Inflammatory macrophage treated with lipopolysaccharide for 1 hour (primary cell): ENCODE measurements at places on chromosomes 12 and 14.
A peak's percentile ranks its signal among the peaks of the same experiment; 100 is the strongest.

- no peak for DNase-seq
These were observed 254.6 kb downstream of the SEC23A start for GRCh38 chr14:38848243-38848935.

DNA sequence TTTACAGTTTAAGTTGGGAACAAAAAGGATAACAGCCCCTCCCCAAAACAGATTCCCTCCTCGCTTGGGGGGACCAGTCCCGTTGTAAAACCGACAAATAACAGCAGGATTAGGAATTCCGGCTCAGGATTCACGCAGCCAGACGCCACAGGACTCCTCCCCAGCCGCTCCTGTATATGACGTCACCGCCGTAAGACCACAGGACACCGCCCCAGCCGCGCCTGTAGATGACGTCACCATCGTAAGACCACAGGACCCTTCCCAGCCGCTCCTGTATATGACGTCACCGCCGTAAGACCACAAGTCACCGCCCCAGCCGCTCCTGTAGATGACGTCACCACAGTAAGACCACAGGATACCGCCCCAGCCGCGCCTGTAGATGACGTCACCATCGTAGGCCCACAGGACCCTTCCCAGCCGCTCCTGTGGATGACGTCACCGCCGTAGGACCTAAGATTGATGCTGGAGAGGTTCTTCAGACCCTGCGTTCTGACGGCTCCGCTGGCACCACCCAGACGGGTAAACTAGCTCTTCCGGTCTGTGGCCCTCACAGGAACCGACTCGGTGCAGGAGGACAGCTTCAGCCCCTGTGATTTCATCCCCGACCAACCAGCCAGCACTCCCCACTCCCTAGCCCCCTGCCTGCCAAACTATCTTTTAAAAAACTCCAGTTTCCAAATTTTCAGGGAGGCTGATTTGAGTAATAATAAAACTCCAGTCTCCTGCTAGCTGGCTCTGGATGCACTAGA, 43.9 kb upstream of the FBRSL1 start:
- DNase-seq, result peak; percentile 52

DNA sequence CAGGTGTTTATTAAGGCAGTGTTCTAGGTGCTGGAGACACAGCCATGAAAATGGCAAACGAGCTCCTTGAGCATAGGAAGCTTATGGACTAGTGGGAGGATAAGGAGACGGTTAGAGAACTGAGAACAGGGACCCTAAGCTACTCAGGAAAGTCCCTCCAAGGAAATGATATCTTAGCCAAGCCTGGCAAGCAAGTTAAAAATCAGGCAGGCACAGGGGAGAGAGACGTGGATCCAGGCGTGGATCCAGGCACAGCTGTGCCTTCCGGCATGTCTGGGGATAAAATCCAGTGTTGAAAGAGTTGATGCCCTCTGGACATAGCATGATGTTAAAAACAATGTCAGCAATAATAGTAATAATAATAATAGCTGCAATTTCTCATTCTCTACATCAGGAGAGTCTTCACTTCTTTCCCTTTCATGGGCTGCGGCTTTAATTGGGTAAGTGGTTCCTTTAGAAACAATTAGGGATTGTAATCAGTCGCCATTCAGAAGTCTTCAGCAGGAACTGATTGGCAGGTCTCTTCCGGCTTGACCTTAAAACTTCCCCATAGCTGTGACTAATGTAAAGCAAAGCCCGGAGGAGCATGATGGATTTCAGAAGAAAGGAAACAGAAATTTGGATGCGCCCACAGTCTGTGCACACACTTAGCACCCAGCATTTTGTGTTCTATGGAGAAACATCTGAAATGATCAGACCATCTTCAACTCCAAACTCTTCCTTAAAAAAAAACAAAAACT, 230.2 kb downstream of the SLC41A2 start:
- DNase-seq, result peak; percentile 90

DNA sequence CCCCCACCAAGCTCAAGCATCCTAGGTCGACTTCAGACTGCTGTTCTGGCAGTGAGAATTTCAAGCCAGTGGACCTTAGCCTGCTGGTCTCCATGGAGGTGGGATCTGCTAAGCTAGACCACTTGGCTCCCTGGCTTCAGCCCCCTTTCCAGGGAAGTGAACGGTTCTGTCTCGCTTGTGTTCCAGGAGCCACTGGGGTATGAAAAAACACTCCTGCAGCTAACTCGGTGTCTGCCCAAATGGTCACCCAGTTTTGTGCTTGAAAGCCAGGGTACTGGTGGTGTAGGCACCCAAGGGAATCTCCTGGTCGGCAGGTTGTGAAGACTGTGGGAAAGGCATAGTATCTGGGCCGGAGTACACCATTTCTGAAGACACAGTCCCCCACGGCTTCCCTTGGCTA, 44.6 kb upstream of the FKBP4 start:
- DNase-seq, result no peak

DNA sequence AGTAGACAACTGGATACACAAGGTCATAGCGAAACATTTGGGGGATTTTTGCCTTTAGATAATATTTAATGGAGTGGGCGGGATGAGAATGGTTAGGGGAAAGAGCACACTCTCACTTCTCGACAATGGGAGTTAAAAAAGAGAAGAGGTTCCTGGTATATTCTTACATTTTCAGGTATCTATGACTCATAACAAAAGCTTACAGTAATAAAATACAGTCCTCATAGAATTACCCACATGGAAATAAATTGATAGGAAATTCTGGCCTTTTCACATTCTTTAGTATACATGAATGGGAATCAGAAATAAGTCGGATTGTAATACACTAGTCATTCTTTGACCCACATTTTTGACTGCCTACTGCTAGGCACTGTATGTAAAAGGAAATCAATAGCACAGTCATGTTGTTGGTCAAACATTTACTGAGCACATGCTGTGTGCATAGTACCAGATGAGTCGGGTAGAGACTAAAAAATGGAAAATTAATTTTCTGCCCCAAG, 8.2 kb upstream of the CRADD start:
- DNase-seq, result no peak

GRCh38 chr12:116806845-116807440, 68.8 kb downstream of the RNFT2 start:
- no peak for DNase-seq

- no peak for DNase-seq
These were observed 532 bp downstream of the NOC4L start for GRCh38 chr12:132144810-132145168.
